Ascending aorta (tissue), 2 donors: ENCODE measurements at places on chromosomes 2 and 18. TPM values are rescaled to one million over a fixed set of nuclear protein-coding genes. Genes with fewer than 3 reads are reported as not detected.

GRCh38 chr2:11090187-11090586, 65.1 kb upstream of the SLC66A3 start:
- DNase-seq: no peak

DNA sequence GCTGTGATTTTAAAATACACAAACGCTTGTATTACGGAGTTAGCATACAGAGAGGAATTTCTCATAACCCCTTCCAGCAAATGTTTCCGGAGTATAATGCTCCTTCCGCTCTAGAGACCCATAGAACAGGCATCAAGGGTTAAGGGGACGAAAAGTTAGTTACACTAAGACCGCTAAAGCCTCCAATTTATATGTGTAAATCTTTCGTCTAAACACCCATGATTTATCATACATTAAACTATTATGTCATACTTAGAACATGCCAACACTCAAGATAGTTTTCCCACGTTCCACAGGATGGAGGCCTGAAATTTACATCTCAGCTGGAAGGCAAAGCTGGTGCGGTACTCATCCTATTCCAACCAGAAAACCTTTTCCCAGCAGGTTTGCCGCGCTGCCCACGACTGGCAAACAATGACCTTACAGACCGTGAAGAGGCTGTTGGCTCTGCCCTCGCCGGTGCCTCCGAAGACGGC, 650 bp downstream of the ORMDL1 start:
- no peak for DNase-seq

The ACVR1C gene
- total RNA-seq: not detected

GRCh38 chr2:194567661-194568017, 1089.4 kb upstream of the SLC39A10 start:
- no peak for DNase-seq

The RAB10 gene
- total RNA-seq: 181 TPM
